Testis (tissue), 5 donors: ENCODE measurements at places on chromosomes 1 and 21.

DNA sequence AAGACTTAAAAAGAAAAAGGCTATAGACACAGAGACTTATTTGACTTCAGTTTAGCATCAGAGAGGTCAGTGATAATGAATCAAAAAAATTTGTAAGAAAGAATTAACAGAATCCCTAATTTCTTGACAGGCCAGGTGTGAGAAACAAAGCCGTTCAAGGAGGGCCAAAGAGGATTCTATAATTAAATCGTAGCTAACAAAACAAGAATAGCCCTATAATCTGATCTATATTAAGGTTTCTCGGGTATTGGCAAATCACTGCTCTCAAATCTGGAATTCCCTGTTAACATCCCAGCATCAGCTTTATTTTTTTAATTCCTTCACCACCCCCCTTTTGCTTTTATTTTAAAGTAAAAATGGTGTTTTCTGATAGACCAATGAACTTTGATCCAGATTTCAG lies 60.3 kb downstream of the PUM1 start:
- H3K27me3 ChIP-seq: no peaks in the 10 kb centered on the region
- no peak for DNase-seq
- no peak overlapping the region for H3K27ac ChIP-seq
- H3K4me1 ChIP-seq: no peaks in the 10 kb centered on the region
- H3K4me3 ChIP-seq: no peak overlapping the region

- no peaks in the 10 kb centered on the region for H3K36me3 ChIP-seq
- DNase-seq: no peak
- H3K27me3 ChIP-seq: no peaks in the 10 kb centered on the region
- H3K4me3 ChIP-seq: peak overlapping the region; percentile 64
- peak overlapping the region; percentile 90 for H3K27ac ChIP-seq
- H3K4me1 ChIP-seq: peaks cover 4% of the 10 kb centered on the region
These were observed 20.7 kb downstream of the FOXO6 start for GRCh38 chr1:41381692-41382479.

DNA sequence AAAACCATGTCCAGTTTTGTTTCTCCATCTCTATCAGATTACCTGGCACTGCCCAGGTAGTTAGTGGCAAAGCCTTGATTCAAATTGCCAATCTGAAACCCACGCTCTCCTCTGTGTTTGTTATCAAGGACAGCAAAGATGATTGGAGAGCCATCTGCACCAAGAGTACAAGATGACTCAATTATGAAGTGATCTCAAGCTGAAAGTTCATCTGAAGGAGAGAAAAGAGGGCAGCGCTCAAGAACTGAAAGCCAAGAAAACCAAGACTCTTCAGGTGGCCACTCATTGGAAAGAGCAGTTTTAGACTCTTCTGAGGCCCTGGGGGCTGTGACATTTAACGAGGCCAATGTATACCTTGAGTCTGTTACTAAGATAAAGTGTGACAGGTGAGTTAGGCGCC lies 13.8 kb downstream of the RXRG start:
- no peak overlapping the region for H3K4me3 ChIP-seq
- no peaks in the 10 kb centered on the region for H3K36me3 ChIP-seq
- H3K27ac ChIP-seq: no peak overlapping the region
- no peaks in the 10 kb centered on the region for H3K27me3 ChIP-seq

DNA sequence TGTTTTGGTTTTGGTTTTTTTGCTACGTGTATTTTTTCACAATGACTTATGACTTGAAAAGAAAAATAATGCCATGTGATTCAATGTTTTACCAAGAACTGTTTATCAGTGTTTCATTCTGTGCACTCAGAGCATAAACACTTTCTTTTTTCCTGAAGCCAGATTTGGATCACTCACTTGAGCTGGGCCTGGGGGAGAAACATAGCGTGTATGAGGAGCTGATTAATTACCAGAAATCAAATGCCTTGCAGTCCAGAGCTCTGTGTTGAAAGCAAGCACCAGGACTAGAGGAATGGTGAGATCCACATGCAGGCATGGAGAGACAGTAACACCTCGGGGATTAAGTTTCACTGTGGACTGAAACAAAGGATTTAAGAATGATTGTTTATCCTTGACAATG lies 642.1 kb upstream of the ADGRL2 start:
- no peak for DNase-seq
- no peaks in the 10 kb centered on the region for H3K27me3 ChIP-seq
- no peak overlapping the region for H3K27ac ChIP-seq

GRCh38 chr1:53942127-53942957 lies 3.2 kb downstream of the IFT25 start:
- no peaks in the 10 kb centered on the region for H3K27me3 ChIP-seq
- DNase-seq: no peak
- H3K4me1 ChIP-seq: peaks cover 10% of the 10 kb centered on the region
- no peak overlapping the region for H3K27ac ChIP-seq
- no peaks in the 10 kb centered on the region for H3K36me3 ChIP-seq

GRCh38 chr1:85274969-85275453 lies 1.4 kb downstream of the BCL10 start:
- no peaks in the 10 kb centered on the region for H3K36me3 ChIP-seq
- DNase-seq: no peak
- peaks cover 26% of the 10 kb centered on the region for H3K4me1 ChIP-seq
- no peaks in the 10 kb centered on the region for H3K27me3 ChIP-seq

DNA sequence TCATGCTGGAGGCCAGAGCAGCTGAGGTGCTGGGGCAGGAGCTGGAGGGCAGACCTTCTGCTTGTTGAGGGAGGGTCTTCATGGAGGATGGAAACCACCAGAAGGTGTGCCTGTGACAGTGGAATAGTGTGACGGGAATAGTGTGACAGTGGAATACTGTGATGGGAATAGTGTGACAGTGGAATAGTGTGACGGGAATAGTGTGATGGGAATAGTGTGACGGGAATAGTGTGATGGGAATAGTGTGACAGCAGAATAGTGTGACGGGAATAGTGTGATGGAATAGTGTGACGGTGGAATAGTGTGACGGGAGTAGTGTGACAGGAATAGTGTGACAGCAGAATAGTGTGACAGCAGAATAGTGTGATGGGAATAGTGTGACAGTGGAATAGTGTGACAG lies 325.1 kb downstream of the HHAT start:
- no peaks in the 10 kb centered on the region for H3K4me1 ChIP-seq
- H3K4me3 ChIP-seq: no peak overlapping the region
- H3K27me3 ChIP-seq: no peaks in the 10 kb centered on the region
- H3K27ac ChIP-seq: no peak overlapping the region
- DNase-seq: no peak

- no peak for DNase-seq
- no peaks in the 10 kb centered on the region for H3K36me3 ChIP-seq
- H3K4me1 ChIP-seq: no peaks in the 10 kb centered on the region
- H3K4me3 ChIP-seq: no peak overlapping the region
- H3K27ac ChIP-seq: no peak overlapping the region
These were observed 1.4 kb upstream of the OR2L3 start for GRCh38 chr1:248045209-248045608.
